ENCODE measurements at places on chromosomes 5 and 9. TPM values are rescaled to one million over a fixed set of nuclear protein-coding genes. Genes with fewer than 3 reads are reported as not detected.
A peak's percentile ranks its signal among the peaks of the same experiment; 100 is the strongest.

DNA sequence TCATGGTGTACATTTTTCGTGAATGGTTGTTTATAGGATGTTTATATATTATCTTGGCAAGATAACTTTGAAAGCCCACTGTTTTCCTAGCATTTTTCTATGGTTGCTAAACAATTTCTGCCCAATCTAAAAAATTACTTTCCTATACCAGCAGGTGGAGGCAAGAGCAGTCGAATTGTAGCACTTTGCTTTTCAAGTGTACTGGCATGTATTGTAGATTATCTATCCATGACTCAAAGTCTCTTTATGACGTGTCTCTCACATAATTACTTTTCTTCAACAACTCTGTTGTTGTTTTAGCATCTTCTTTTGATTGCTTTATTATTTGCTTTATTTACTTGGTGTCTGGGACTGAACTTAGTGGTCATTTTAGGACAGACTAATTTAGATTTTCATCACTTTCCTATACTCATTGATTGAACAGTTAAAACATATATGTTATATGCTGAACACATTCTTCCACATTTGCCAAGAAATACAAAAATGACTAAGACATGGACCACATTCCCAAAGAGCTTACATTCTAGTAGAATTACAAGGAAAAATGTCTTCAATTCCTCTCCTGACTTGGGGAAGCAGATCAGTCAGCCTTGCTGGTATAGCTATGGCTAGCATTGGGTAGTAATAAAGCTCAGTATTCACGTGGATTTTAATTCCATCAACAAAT, 20.7 kb downstream of the NLN start:
- H3K27me3 ChIP-seq = no peaks in the 10 kb centered on the region
- DNase-seq = peak; percentile 51
- no peak overlapping the region for H3K4me3 ChIP-seq
- peaks cover 8% of the 10 kb centered on the region for H3K36me3 ChIP-seq

DNA sequence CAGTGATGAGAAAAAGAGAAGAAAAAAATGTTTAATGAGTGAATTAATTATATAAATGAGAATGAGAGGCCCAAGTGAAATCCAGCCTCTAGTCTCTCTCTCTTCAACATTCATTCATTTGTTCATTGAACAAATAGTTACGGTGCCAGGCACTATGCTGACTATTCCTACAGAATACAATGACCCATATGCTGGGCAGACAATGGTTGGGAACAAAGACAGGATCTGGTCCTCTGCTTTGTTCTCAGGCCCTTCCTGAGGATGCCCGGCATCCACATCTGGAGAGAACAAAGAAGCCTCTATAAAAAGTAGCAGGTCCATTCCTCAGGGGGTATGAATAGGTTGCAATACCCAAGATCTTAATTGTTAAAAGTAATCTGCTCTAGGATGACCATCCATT, 6.9 kb downstream of the ADAM19 start:
- no peaks in the 10 kb centered on the region for H3K4me1 ChIP-seq
- H3K36me3 ChIP-seq = no peaks in the 10 kb centered on the region
- H3K27ac ChIP-seq = no peak overlapping the region
- no peak for DNase-seq
- no peaks in the 10 kb centered on the region for H3K27me3 ChIP-seq
- no peak overlapping the region for H3K4me3 ChIP-seq

DNA sequence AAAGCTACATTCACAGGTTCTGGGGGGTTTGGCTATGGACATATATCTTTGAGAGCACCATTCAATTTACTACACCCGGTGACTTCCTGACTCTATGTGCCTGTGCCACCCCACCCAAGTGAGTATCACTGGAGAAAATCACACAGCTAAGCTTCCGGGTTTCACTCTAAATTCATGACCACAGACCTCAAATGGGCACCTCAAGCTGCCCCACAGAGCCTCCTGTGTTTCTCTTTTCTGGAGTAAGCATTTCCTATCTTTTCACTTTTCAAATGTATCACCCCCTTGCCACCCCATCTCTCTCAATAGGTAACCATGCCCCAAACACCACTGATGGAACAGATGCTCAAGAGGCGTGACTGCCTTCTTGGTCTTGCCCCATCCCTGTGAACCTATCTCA, 49.2 kb upstream of the NEK6 start:
- H3K4me3 ChIP-seq = no peak overlapping the region
- peaks cover 3% of the 10 kb centered on the region for H3K27me3 ChIP-seq
- peaks cover 4% of the 10 kb centered on the region for H3K4me1 ChIP-seq
- no peak for DNase-seq

GRCh38 chr5:6936031-6936430, 222.8 kb downstream of the TENT4A start:
- H3K4me3 ChIP-seq = no peak overlapping the region
- no peaks in the 10 kb centered on the region for H3K27me3 ChIP-seq
- H3K27ac ChIP-seq = no peak overlapping the region
- no peaks in the 10 kb centered on the region for H3K4me1 ChIP-seq
- H3K36me3 ChIP-seq = no peaks in the 10 kb centered on the region

MUSK gene
- not detected for total RNA-seq

SPINK4 gene
- not detected for total RNA-seq

PKN3 gene
- 41.3 TPM for total RNA-seq
